ENCODE measurements at places on chromosomes 2 and 18.

- no peak for DNase-seq
Measured at GRCh38 chr2:15992457-15993231, 52.3 kb downstream of the MYCN start.

- DNase-seq: no peak
Measured at GRCh38 chr2:168501466-168502065, 45.5 kb downstream of the CERS6 start.

GRCh38 chr18:46035696-46036680, 36.1 kb downstream of the PSTPIP2 start:
- DNase-seq: no peak

GRCh38 chr2:88342749-88343148, 109.7 kb downstream of the FOXI3 start:
- no peak for DNase-seq

DNA sequence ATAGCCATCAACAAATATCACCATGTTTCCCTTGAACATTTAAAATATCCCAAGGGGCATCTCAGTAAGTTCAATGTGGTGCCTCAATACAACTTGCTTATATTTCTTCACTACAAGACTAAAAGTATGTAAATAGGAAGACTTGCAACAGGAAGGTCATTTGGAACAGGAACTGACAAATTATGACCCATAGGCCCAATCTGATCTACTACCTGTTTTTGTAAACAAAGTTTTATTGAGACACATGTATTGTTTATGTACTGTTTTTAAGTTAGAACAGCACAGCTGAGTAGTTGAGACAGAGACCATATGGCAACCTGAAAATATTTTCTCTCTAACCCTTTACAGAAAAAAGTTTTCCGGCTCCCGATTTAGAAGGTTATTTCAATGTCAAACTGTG, 154.8 kb upstream of the TFPI start:
- DNase-seq: no peak

- DNase-seq: no peak
Measured at GRCh38 chr2:9768388-9768787, 74.9 kb upstream of the TAF1B start.

GRCh38 chr2:191064590-191064989, 50.6 kb upstream of the STAT1 start:
- DNase-seq: no peak
